ENCODE measurements at places on chromosomes 4 and X.

GRCh38 chrX:34656467-34656841 is 631 bp downstream of the TMEM47 start:
- peak overlapping the region; percentile 81 for H3K4me3 ChIP-seq
- no peaks in the 10 kb centered on the region for H3K4me1 ChIP-seq
- DNase-seq: peak; percentile 36
- no peaks in the 10 kb centered on the region for H3K27me3 ChIP-seq
- peaks cover 4% of the 10 kb centered on the region for H3K36me3 ChIP-seq

- H3K36me3 ChIP-seq: no peaks in the 10 kb centered on the region
- H3K4me3 ChIP-seq: no peak overlapping the region
- H3K4me1 ChIP-seq: no peaks in the 10 kb centered on the region
- no peak overlapping the region for H3K27ac ChIP-seq
- no peak for DNase-seq
Measured at GRCh38 chr4:156654410-156654809, 317.2 kb downstream of the PDGFC start.

DNA sequence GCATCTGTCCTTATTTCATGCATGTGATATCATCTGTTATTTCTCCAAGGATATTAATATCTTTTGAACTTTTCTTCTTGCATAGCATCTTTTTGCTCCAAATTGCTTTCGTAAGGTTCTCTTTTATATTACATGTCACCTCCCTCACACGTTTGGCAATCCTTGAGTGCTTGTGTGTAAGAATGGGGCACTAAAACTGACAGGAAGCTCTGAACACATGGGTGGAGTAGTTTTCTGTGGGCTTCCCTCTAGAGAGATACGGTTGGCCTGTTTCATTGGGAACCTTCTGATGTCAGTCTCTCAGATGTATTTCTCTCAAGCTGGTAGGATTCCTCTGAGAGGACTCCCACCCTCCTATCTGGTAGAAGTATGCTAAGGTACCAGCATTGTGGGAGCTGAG is 223.0 kb downstream of the MID1 start:
- H3K27me3 ChIP-seq: no peaks in the 10 kb centered on the region
- H3K36me3 ChIP-seq: no peaks in the 10 kb centered on the region
- H3K4me3 ChIP-seq: no peak overlapping the region
- H3K4me1 ChIP-seq: peaks cover 10% of the 10 kb centered on the region

DNA sequence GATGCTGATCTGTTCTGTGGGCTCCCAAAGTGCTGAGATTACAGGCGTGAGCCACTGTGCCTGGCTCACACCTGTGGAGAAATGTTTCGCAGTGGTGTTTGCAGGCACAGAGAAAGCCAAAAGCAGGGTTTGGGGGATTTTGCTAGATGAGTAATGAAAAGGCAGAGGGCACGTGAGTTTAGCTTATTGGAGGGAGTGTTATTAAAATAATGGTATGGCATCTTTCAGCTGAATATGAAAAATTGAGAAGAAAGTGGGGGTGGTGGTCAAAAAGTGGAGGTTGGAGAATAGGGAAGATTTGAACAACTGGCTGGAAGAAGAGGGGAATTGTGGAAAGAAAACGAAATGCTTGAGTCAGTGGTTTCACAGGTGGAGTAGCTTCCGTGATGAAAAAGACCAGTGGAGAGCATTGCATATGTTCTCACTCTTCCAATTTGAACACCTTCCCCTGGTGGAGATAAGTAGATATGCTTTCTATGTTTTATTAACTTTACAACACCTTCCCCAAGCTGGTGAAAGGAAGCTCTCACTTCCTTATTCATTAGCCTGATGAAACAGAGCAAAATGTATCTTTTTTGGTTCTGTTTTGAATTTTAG is 1.1 kb upstream of the CHST7 start:
- no peak for DNase-seq
- no peaks in the 10 kb centered on the region for H3K27me3 ChIP-seq
- H3K36me3 ChIP-seq: peaks cover 20% of the 10 kb centered on the region
- no peak overlapping the region for H3K27ac ChIP-seq

DNA sequence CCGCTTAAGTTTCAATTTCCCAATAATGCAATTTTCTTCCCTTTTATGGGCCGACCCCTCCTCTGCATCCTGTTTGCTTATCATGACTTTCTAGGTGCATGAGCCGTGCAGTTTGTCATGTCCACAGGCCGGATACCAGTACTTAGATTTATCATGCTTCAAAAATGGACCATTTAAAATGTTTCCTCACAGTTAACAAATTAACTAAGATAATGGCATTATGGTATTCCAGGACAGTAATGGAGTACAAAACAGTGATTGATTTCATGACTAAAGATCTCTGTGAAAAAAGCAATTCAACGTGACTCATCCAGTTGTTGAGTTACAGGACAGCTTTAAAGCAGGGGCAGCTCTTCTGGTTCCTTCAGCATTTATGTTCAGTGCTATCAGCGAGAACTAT is 23.0 kb downstream of the SNX25 start:
- H3K27ac ChIP-seq: no peak overlapping the region
- peaks cover under 1% of the 10 kb centered on the region for H3K36me3 ChIP-seq
- no peaks in the 10 kb centered on the region for H3K4me1 ChIP-seq

- H3K27me3 ChIP-seq: no peaks in the 10 kb centered on the region
- no peak for DNase-seq
- H3K27ac ChIP-seq: no peak overlapping the region
- no peaks in the 10 kb centered on the region for H3K4me1 ChIP-seq
- H3K4me3 ChIP-seq: no peak overlapping the region
Measured at GRCh38 chr4:179582164-179582905, 2140.1 kb upstream of the AGA start.

- no peaks in the 10 kb centered on the region for H3K4me1 ChIP-seq
- H3K27me3 ChIP-seq: no peaks in the 10 kb centered on the region
- no peak overlapping the region for H3K27ac ChIP-seq
- DNase-seq: no peak
- H3K36me3 ChIP-seq: no peaks in the 10 kb centered on the region
- H3K4me3 ChIP-seq: no peak overlapping the region
Measured at GRCh38 chrX:130098210-130098552, 12.1 kb downstream of the ELF4 start.

- H3K4me3 ChIP-seq: no peak overlapping the region
- no peaks in the 10 kb centered on the region for H3K4me1 ChIP-seq
- H3K27me3 ChIP-seq: no peaks in the 10 kb centered on the region
- H3K36me3 ChIP-seq: peaks cover 12% of the 10 kb centered on the region
Measured at GRCh38 chr4:139682309-139682708, 16.7 kb downstream of the MGST2 start.

- no peaks in the 10 kb centered on the region for H3K36me3 ChIP-seq
- H3K4me3 ChIP-seq: no peak overlapping the region
- H3K4me1 ChIP-seq: peaks cover 2% of the 10 kb centered on the region
- no peaks in the 10 kb centered on the region for H3K27me3 ChIP-seq
Measured at GRCh38 chrX:46953597-46953996, 41.4 kb downstream of the JADE3 start.
